Kidney epithelial cell (primary cell): ENCODE measurements at places on chromosomes 12 and 14.

DNA sequence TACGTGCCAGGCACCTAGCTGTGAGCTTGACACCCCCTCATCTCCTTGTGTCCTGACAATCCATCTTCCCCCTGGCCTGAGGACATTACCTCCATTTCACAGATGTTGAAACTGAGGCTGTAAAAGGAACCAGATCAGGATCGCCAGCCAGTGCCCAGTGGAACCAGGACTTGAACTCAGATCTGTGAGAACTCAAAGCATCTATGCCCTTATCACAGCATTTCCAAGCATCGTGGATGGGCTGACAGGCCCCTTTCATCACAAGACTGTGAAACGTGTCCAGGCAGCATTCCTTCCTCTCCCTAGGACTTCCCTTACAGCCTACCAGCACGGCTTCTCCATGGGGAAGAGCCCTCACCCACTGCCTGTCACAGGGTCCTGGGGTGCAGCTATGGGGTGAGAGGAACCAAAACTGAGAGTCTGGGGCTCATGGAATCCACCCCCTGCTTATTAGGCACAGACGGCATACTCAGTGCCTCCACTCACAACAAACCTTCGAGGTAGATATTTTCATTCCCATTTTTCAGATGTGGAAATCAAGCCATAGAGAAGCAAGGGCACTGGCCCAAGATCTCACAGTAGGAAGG lies 26.9 kb downstream of the CMKLR1 start:
- no peak for DNase-seq

DNA sequence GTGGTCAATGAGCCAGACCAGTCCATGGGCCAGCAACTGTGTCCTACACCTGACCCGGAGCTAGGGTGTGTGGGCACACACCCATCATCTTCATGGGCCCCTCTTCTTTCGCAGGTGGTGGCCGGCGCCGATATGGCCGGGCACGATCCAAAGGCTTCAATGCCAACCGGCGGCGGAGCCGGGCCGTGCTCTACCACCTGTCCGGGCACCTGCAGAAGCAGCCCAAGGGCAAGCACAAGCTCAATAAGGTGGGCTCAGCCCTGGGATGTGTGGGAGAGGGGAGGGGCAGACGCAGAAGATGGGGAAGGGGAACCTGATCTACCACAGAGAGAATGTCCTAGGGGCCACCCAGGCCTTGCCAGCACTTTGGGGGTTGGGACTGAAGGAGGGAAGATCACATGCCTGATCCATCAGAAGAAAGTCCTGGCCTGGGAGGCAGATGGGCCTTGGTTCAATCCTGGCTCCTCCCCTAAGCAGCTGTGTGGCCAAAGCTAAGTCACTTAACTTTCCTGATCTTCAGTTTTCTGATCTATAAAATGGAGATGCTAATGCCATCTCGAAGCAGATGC lies 3.8 kb downstream of the KCNH3 start:
- DNase-seq: no peak

- peak; percentile 96 for DNase-seq
Observed at GRCh38 chr12:99455350-99456035, 192.1 kb upstream of the GARIN6 start.

GRCh38 chr12:130804216-130804615 lies 34.8 kb downstream of the STX2 start:
- no peak for DNase-seq

DNA sequence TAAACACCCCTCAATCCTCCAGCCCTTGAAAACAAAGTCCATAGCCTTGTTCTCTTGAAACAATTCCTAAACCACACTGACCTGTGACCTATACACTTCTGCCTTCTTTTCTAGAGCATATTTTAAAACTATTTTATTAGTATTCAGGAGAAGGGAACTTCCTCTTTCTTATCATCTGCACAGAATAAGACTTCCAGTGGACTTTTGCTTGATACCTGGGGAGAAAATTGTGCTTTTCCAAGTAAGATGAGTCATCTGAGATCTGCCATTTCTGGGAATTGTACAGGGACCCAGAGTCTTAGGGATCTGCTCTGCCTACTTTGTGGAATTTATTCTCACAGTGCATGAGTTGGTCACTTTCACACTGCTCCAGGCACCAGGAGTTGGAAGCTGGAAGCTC lies 10.5 kb upstream of the WNT5B start:
- DNase-seq: no peak

DNA sequence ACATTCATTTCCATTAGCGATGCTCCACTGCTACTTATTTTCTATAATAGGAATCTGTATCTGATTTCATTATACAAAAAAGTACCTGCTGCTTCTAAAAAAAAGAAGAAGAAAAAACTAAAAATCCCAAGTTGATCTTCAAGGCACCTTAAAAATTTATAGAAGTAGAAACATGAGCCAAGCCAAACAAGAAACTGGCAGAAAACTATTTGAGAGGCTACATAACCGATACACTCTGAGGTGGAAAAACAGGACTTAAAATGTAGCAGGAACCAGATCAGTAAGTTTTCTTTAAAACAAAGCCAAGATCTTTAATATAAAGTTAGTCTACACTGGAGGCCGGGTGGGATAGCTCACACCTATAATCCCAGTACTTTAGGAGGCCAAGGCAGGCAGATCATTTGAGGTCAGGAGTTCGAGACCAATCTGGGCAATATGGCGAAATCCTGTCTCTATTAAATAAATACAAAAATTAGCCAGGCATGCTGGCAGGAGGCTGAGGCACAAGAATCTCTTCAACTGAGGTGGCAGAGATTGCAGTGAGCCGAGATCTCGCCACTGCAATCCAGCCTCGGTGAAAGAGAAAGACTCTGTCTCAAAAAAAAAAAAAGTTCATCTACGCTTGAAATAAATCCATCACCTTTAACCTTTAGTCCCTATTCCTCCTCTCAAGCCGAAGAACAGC lies 278.6 kb downstream of the MED13L start:
- no peak for DNase-seq

DNA sequence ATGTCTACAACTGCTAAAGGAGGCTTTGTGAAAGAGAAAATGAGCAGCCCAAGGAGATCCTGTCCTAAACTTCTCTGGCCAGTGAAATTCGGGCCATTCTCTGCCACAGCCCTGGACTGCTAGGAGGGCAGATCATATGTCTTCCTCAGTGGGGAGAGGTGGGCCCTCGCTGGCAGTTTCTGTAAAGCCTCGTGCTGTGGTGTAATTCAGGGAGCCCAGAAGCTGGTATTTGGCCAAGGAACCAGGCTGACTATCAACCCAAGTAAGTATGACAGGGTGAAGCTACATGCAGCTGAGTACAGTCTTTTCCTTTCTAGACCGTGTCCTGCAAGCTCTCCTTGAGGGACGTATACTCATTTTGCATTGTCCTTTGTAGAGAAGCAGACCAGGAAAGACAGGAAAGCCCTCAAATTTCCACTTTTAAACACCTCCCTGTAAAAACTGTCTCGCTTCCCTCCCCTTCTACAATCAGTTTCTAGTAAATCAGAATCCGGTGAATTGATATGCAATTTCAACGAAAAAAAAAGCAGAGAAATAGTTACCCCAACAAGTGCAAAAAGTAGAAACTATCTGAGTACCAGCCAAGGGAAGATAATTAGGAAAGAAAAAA lies 106.8 kb downstream of the DAD1 start:
- DNase-seq: no peak

DNA sequence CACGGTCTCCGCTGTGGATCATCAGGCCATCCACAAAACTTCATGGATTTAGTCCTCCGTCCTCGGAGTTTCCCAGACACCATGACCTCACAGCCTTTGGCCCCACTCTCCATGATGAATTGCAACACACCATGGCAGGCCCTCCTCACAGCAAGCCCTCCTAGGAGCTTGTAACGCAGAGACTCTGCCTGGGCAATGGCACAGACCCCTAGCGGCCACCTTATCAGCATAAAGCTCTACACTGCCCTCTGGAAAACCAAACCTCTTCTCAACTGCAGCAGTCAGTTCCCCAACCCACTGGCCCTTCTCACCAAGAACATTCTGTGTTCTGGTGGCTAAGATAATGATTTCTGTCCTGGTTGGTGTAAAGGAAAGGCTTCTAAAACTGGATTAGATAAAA lies 238.4 kb upstream of the USP15 start:
- DNase-seq: no peak

- DNase-seq: no peak
Observed at GRCh38 chr14:103030741-103031565, 26.4 kb downstream of the CDC42BPB start.

GRCh38 chr12:64779354-64779974 lies 20.3 kb upstream of the GNS start:
- DNase-seq: no peak

DNA sequence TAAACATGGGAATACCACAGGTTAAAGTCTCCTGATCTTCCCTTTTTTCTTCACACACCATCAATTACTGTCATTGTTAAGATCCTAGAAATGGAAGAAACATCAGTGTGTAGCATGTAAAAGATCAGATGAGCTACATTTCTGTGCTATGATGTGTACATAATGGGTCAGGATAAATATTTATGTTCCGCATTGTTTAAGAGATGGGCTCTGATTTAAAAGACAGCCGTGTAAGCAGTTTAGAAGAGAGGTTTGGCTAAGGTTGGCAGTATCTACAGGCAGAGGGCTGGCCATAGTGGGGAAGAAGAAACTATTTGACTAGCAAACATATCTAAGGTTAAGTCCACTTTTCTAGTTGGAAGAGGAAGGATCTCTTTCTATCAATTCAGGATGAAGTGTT lies 49.4 kb downstream of the LRRC9 start:
- DNase-seq: no peak

GRCh38 chr14:93997916-93998870 lies 1.1 kb downstream of the CCDC197 start:
- DNase-seq: no peak

DNA sequence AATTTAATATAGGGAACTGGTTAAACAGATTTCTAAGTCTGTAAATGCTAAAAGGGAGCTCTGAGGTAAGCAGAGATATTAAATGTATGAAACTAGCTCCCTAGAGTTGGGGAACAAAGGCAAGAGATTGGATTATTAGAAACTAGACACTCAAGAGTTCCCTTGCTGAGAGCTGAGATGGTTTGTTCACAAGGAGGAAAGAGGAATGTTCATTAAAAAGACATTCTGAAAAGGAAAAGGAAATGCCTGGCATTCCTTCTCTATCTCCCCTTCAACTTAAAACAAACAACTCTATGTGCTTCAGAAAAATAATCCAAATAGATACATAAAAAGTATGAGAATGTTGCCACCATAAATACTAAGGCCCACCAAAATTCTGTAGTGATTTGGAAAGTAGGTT lies 73.7 kb downstream of the GALNT4 start:
- no peak for DNase-seq

- no peak for DNase-seq
Observed at GRCh38 chr14:96125536-96125935, 79.1 kb upstream of the BDKRB2 start.

DNA sequence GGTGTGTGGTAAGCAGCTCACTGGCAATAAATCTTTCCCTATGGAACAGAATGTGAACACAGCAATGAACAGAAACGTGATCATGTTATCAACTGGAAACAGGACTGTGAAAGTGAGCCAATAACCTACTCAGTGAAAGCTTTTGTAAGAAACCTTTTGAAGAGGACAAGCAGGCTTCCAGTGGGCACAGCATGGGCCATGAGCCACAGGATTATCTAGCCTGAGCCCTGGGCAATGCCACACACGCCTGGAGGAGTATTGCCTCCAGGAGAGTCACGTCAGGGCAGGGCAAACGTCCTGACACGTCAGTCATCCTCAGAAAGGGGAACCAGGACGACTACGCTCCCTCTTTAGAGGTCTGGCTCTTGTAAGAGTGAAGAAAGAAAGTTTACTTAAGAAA lies 32.3 kb downstream of the NRDE2 start:
- DNase-seq: no peak

- DNase-seq: no peak
Observed at GRCh38 chr12:95319694-95320331, 102.2 kb downstream of the VEZT start.

DNA sequence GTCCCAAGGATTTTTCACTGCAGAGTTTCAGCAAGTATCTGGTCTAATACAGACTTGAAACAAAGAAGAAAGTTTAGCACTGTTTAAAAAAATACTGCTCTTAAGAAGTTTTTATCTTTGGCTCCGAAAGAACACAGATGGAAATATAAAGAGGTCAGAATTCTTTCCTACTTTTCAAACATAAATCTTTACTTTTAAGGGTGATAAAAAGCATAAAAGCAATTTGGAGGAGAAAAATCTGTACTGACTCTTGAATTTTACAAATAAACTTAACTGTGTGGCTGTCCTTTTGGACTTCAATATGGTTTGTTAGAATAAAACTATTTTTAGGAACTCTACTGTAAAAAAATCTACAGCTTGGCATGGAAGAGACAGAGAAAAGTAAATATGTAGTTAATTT lies 27.6 kb upstream of the ISM2 start:
- no peak for DNase-seq

GRCh38 chr12:5913387-5913786 lies 31.7 kb downstream of the ANO2 start:
- DNase-seq: no peak

- DNase-seq: no peak
Observed at GRCh38 chr14:76765461-76765931, 4.2 kb downstream of the VASH1 start.

- no peak for DNase-seq
Observed at GRCh38 chr14:36555998-36556743, 26.2 kb downstream of the NKX2-8 start.

DNA sequence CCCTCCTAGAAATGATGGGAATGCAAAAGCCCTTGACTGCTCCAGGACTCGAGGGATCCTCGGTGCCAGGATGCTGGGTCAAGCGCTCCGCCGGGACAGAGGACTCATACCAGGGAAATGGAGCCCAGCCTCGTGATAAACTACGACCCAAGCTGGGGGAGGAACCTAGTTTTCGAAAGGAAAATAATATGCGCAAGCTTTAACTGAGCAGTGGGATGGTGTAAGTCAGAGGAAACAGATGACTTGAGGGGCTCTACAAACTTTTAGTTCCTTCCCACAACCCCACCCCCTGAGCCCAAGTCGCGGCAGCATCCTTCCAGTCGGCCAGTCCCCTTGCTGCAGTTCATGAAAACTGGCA lies 654 bp upstream of the SUPT16H start:
- no peak for DNase-seq

- DNase-seq: no peak
Observed at GRCh38 chr12:121423682-121424623, 24.0 kb downstream of the RNF34 start.
